Stimulated activated CD4-positive, alpha-beta T cell treated with anti-CD3 and anti-CD28 coated beads, Interleukin-1b, Interleukin-23, amount 100 ng/mL, for 1 hour (primary cell): ENCODE measurements at places on chromosomes 5 and 9.

- DNase-seq: no peak
Observed at GRCh38 chr5:95709967-95710650, 21.0 kb upstream of the RHOBTB3 start.

DNA sequence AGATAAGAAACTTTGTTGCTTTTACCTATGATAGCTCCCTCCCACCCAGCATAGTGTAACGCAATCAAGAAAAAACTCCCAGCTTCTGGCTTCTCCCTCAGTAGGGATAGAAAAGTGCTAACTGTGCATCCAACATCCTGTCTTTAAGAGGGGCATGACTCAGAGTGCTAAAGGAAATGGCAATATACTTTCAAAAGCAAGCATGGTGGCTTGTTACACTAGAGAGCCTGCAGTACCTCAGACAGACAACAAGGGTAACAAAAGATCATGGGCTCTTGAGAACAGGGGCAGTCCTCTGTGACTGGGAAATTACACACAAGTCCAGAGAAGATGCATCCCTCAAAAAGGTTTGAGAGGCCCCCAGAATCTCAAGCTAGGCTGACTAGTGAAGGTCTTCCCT is 37.8 kb downstream of the PRELID2 start:
- DNase-seq: no peak

- no peak for DNase-seq
Observed at GRCh38 chr9:6382681-6383080, 30.3 kb upstream of the UHRF2 start.

DNA sequence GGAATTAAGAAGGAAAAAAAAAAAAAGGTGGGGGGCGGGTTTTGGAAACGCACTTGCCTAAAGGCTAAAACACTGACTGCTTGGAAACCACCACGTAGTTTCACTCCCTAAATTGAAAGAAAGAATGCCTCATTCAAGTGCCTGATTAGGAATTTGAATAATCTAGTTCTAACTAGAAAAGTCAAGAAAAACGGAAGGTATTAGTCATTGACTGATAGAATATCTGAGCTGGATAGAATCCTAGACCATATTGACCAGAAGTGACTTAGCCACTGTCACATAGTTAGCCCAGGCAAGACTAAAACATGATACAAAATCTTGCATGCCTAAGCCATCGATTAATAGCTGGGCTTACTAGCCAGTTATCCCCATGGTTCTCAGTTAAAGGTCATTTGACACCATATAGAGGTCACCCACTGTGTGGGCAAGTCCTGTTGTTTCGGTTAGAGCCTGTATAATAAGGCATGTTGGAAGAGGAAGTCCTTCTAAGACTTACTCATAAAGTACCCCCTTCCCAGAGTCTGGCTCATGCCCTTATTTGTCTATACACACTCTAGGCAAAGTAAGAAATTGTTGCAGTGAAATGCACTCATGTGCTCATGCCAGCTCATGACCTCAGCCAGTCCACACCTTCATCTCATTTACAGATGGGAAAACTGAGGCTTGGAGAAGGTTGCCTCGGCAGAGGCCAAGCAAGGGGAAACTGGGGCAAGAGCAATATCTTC is 40.2 kb downstream of the SH3RF2 start:
- no peak for DNase-seq

DNA sequence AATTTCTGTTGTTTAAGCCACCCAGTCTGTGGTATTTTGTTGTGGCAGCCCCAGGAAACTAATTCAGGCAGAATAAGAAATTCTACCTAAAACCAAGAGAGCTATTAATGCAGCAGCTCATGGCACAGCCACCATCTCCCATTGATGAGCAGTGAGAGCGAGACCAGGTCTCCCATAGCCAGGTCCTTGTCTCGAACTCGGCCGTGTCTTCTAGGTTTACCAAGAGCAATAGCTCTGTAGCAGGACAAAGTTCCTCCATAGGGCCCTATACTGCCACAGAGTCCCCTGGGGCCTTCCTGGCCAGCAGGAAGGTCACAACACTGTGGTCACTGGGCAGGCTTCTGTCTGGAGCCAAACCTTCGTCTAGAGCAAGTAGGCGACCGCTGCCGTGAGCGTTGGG is 34.5 kb upstream of the TJP2 start:
- DNase-seq: no peak

GRCh38 chr9:33297432-33297831 is 7.1 kb downstream of the NFX1 start:
- no peak for DNase-seq
